ENCODE measurements at places on chromosomes 1 and 21.

DNA sequence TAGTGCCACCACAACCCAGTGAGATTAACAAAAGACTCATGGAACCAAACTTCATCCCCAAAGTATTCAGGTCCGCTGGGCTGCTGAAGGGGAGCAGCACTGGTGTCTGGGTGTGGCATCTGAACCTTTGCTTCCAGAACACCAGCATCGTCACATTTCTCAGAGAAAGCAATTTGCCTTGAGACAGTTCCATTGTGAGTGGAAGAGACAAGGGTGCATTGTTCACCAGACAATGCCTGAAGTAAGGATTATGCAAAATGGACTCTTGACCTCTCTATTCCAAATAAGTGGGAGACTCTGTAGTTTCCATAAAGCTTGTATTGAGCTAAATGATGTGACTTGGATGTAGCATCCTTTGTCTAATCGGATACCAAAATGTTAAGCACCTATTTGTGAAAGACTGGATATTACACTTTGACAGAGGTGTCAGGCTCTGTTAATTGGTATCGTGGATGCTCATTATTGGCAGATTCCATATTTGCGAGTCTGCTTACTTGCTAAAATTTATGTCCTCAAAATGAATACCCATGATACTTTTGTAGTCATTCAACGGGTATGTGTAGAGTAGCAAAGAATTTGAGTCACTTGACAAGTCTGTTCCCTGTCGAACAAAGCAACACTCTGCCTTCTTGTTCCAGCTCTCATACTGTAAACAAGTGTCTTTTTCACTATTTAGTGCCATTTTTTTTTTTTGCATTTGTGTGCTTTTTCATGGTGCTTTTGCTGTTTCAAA is 75.6 kb downstream of the MRPS6 start:
- no peak for DNase-seq

DNA sequence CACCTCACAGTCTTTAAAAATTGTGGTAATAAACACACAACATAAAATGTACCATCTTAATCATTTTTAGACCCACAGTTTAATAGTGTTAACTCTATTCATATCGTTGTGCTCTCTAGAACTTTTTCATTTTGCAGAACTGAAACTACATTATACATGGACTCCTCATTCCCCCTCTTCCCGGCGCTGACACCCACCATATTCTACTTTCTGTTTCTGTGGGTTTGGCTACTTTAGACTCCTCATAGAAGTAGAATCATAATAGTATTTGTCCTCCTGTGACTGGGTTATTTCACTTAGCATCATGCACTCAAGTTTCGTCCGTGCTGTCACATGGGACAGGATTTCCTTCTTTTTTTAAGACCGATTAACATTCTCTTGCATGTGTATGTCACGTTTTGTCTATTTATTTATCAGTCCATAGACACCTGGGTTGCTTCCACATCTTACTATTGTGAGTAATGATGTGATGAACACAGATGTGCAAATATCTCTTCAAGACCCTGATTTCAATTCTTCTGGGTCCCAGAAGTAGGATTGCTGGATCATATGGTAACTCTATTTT is 62.9 kb upstream of the TMPRSS2 start:
- DNase-seq: no peak

DNA sequence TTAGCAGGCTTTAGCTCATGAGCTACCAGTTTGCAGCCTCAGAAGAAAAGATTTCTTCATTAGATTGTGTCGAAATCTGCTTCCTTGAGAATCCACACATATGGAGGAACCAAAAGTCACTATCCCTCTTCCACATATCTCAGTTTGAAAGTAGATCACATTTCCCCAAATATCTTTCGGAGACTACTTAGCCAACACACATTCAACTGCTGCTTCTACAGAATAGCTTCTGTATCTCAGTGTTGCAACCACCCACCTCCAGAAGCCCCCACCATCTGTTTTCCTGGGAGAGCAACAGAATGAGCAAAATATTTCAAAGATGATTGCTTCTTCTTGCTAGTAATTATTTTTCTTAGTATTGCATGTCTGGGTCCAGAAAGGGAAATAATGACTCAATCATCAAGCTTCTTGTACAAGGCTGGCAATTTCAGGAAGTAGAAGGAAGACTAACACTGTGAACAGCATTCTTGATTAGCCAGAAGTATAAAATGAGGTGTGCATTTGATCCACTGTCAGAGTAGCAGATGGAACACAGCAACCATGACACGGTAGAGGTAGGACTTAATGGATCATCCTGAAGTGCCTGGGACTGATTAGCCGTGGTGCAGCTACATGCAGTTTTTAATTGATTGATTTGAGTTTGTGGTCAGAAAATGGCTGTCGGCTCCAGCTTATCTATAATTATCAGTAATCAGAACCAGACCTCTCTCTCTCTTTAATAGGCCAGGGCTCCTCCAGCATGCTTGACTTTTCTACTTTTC is 24.9 kb downstream of the ZC3H11B start:
- DNase-seq: peak; percentile 48

- no peak for DNase-seq
Measured at GRCh38 chr1:116417678-116418077, 44.6 kb downstream of the ATP1A1 start.

DNA sequence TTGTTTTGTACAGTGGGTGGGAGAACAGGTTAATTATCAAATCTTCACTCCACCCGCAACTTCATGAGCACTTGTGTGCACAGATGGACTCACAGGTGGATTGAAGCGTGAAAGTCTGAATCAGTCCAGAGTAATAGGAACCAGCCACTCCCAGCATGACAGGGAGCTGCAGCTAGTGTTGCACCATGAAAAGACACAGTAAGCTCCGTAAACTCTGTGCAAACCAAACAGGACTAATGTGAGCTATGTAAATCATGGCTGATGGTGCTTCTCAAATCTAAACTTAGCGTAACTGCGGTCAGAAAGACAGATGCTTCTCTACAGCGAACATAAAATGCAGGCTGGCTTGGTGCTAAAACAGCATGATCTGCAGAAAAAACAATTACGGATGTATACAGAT is 114.4 kb downstream of the CENPF start:
- no peak for DNase-seq

DNA sequence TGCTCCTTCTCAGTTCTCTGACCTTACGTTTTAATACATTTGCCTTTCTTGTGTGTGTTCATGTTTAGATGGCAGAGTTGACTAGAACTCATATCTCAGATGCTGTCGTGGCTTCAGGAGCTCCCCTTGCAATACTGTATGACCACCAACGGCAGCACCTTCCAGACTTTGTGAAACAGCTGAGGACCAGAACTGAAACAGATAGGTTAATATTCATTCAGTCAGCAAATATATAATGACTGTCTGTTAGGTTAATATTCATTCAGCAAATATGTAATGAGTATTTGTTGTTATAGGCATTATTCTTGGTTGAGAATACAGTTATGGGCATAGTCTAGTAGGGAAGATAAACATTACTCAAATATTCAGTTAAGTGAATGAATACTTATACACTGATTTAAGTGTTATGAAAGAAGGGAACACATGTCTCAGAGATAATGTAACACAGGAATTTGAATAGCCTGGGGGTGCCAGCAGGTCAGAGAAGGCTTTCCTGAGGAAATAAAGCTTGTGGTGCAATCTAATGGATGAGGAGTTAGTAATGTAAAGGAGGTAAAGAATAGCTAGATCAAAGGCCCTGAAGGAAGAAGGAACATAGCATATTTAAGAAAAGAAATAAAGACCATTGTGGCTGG is 88.5 kb downstream of the CEP350 start:
- DNase-seq: peak; percentile 88

- no peak for DNase-seq
Measured at GRCh38 chr1:70284366-70284765, 63.2 kb downstream of the SRSF11 start.

DNA sequence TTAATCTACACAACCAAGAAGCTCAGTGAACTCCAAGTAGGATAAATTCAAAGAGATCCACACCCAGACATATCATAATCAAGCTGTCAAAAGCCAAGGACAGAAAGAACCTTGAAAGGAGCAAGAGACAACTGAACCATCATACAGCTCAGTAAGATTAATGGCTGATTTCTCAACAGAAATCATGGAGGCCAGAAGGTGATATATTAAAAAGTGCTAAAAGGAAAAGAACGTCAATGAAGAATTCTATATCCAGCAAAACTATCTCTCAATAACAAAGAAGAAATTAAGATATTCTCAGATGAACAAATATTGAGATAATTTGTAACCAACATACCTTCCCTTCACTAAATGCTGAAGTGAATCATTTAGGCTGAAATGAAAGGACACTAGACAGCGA is 161.8 kb downstream of the TRABD2B start:
- no peak for DNase-seq

- DNase-seq: no peak
Measured at GRCh38 chr1:226956942-226957713, 17.0 kb downstream of the COQ8A start.

- DNase-seq: no peak
Measured at GRCh38 chr21:36454706-36455105, 25.2 kb downstream of the CLDN14 start.

GRCh38 chr1:189175889-189176288 is 1301.8 kb downstream of the BRINP3 start:
- DNase-seq: no peak

GRCh38 chr21:37414292-37415253 is 48.0 kb downstream of the DYRK1A start:
- DNase-seq: no peak

DNA sequence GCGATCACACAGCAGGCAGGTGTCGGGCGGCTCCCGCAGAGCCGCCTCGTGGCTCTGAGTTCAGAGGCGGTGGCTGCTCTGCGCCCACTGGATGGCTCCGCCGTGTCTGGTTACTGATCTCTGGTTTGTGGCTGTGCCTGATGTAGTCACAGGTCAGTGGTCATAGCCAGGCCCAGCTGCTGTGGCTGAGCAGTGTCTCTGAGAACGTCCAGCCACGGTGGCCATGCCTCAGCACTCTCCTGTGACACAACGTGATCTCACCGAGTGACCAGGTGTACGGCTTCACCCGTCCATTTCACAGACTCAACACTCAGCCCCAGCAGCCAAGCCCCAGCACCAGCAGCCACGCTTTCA is 61.2 kb downstream of the KCNN3 start:
- DNase-seq: no peak

GRCh38 chr1:168210312-168210711 is 15.5 kb upstream of the SFT2D2 start:
- DNase-seq: no peak

DNA sequence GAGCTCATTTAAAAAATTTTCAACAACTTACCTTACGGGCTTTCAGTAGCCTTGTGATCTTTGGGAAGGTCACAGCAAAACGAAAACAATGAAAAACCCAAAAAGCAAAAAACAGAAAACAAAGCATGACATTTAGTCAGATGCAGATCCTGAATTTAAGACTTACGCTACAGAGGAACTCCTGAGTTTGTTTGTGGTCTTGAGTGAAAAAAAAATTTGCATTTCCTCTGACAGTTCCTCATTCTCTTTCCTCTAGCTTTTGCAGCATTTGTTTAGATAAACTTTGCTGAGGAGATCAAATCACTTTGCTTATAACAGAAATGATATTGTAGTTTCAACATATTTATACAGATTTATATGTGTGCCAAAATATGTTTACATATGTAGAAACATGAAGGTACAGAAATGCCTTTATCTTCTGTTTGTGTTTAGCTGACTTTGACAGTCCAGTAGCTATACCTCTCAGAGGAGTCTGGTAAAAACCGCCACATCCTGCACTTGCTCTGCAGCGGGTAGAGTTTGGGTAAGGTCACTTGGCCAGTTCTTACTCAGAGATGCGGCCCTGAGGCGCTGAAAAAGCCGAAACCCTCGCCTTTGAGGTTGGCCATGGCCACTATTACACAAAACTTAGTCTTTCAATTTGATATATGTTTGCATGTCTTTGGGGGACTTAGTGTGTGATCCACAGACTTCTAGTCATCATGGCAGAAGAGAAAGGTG is 142.5 kb downstream of the TNR start:
- DNase-seq: no peak

DNA sequence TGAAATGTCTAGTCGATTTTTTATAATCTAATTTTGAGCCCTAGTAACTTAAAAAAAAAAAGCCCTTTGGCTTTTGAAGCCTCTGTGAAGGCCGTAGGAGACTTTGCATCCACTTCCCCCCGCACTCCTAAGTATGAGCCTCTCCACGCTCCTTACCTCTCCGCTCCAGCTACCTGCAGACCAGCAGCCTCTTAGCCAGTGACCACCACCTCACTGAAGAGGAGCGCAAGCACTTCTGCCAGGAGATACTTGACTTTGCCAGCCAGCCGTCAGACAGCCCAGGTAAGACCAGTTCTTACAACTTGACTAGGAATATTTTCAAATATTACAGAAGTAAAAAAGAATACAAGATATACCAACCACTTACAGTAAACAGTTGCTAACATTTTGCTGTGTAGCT is 27.4 kb upstream of the PWP2 start:
- no peak for DNase-seq

GRCh38 chr1:246160374-246160773 is 346.7 kb downstream of the SMYD3 start:
- DNase-seq: no peak

- no peak for DNase-seq
Measured at GRCh38 chr1:32893198-32894018, 7.1 kb downstream of the HPCA start.

DNA sequence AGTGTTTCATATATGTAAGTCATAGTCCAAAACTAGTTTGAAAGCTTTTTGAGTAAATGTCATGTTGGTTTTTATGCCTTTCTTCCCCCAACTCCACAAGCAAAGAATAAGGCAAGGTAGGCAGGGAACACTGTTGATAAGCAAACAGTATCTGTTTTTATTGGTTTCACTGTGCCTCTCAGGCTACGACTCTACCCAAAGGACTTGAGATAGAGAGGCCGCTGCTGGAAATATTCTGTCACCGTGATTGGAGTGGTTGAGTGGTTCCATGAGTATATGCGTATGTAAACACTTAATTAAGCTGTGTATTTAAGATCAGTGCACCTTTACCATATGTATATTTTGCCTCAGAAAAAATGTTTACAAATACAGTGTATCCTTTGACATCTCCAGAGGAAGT is 138.1 kb upstream of the KIF26B start:
- no peak for DNase-seq

DNA sequence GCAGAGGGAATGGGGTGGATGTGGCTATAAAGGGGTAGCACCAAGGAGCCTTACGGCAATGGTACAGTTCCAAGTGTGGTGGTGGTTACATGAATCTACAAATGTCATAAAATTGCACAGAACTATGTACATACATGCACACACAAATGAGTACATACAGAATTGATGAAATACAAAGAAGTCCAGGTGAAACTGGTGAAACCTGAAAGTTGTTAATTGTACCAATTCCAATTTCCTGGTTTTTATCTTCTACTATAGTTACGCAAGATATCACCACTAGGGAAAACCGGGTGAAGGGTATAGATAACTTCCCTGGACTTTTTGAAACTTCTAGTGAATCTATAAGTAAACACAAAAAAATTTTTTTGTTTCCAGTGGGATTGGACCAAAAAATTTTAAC is 18.9 kb downstream of the HSF2BP start:
- no peak for DNase-seq

GRCh38 chr1:118113261-118113660 is 71.8 kb downstream of the SPAG17 start:
- peak; percentile 52 for DNase-seq

DNA sequence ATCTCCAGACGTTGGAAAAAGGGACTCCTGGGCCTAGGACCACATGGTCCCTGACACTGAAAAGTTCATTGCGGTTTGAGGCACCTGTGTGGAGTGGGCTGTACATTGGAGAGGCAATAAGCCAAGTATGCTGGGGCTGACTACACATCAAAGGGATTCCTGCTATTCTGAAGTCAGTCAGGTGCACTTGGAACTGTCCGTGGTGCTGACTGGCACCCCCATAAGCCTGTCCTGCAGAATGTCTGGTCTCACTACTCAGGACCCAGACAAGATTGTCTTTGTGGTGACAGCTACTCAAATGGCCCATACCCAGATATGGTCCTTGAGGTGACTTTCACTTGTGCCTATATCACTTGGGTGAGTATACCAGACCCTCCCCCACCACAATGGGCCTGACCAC is 150.6 kb downstream of the RWDD3 start:
- no peak for DNase-seq
